ENCODE measurements at places on chromosomes 1 and 21. TPM values are rescaled to one million over a fixed set of nuclear protein-coding genes. Genes with fewer than 3 reads are reported as not detected.
A peak's percentile ranks its signal among the peaks of the same experiment; 100 is the strongest.

DNA sequence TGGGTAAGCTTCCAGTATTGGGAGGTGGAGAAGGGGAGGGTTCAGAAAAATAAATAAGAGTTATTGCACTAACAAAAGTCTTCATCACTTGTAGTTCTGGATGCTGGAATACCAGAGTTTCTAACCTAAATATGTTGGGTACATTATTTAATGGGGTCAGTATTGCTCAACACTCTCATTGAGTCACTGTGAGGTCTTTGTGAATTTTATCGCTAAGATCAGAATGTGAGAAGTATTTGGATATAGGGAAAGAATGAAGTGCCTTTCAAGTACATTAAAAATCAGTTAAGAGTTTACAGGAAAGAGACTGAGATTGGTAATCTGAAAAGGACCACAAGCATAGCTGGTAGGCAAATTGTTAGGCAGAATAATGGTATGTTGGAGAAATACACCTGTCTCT, 8.8 kb downstream of the SNRPE start:
- peaks cover 2% of the 10 kb centered on the region for H3K27me3 ChIP-seq
- peak; percentile 70 for DNase-seq

- H3K36me3 ChIP-seq: no peaks in the 10 kb centered on the region
- no peaks in the 10 kb centered on the region for H3K4me1 ChIP-seq
- H3K27ac ChIP-seq: no peak overlapping the region
- DNase-seq: no peak
- H3K4me3 ChIP-seq: no peak overlapping the region
Observed at GRCh38 chr1:223319398-223319797, 44.6 kb downstream of the SUSD4 start.

DNA sequence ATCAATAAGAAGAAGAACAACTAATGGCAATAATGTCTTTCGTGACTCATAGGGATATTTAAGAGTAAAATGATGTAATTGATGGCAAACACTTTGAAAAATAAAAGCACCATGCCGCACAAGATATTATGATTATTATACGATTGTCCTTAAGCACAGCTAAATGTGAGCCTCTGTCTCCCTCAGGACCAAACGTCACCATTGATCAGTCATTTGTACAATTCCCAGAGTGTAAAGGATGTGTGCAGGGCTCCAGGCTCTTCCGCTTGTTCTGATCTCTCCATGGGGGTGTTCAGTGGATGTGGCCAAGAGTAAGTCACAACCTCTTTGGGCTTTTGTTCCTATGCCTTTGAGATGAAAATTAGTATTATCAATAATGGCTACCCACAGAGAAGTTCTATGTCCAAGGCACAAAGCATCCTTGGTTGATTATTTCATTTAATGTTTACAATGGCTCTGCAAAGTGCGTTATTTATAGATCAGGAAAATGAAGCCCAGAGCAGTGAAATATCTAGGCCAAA, 17.7 kb upstream of the C1orf87 start:
- H3K36me3 ChIP-seq: no peaks in the 10 kb centered on the region
- no peak overlapping the region for H3K27ac ChIP-seq
- H3K4me3 ChIP-seq: no peak overlapping the region
- no peaks in the 10 kb centered on the region for H3K27me3 ChIP-seq
- no peak for DNase-seq
- H3K4me1 ChIP-seq: no peaks in the 10 kb centered on the region

Gene SYF2
- 39.3 TPM for total RNA-seq

Gene SH3D21
- 4.0 TPM for total RNA-seq

Gene KPRP
- total RNA-seq: not detected

Gene COL8A2
- total RNA-seq: 5.7 TPM

All from HFFc6 (cell line).